ENCODE measurements at places on chromosomes 11 and 22.

GRCh38 chr11:78392854-78393253 is 24.8 kb downstream of the GAB2 start:
- no peak for DNase-seq

- no peak for DNase-seq
These were observed 117.4 kb upstream of the PARVA start for GRCh38 chr11:12259956-12260355.

GRCh38 chr11:131672191-131672590 is 301.8 kb downstream of the NTM start:
- no peak for DNase-seq

GRCh38 chr11:93603225-93604007 is 58.1 kb upstream of the CEP295 start:
- DNase-seq = no peak

DNA sequence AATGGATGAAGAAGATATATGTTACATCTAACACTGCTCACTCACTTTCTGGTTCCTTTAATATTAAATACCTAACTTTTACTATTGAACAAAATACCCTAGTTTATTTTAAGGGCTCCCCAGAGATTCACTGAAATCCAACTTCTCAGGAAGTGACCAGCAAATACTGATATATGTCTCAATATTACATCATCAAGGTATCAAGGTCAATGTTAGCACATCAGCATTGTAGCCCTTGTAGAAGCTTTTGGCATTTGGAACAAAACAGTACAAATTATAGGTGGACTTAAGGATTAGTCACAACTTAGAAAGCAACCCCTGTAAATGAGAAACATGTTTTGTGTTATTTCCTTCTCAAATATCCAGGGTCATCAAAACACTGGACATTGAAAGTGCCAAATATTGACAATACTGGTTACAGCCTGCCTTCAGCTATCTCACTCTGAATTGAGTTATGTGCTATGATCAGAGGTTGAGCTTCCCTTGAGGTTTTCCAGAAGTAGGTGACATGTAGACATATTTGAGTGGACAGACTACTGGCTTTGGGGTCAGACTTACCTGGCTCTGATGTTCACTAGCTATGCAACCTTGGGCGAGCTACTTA is 1.9 kb upstream of the ATL3 start:
- DNase-seq = no peak

DNA sequence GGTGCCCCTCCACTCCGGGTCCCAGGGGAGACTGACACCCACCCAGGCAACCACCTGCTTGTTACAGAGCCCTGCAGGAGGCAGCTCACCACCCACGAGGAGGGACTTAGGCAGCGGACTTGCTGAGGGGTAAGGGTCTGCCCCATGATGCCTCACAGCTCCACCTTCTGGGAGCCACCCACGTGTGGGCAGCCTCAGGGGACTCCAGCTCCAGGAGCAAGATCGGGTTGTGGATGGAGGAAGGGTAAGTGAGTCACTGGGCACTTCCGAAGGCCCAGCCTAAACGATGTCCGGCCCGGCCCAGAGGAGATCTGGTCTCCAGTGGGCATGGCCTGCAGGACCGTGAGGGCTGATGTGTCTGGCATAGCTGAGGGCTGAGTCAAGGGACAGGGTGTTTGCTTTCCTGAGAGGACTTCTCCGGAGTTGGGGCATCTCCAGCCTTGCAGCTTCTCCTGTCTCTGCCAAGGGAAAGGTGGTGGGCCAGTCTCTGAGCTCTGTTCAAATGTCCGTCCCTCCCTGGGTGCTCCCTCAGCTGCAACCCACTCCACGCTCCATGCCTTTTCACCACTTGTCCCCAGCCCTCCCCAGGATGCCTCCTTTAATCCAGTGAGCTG is 32.3 kb upstream of the P2RY2 start:
- DNase-seq = no peak

- no peak for DNase-seq
These were observed 59.2 kb upstream of the B3GAT1 start for GRCh38 chr11:134471087-134471715.

DNA sequence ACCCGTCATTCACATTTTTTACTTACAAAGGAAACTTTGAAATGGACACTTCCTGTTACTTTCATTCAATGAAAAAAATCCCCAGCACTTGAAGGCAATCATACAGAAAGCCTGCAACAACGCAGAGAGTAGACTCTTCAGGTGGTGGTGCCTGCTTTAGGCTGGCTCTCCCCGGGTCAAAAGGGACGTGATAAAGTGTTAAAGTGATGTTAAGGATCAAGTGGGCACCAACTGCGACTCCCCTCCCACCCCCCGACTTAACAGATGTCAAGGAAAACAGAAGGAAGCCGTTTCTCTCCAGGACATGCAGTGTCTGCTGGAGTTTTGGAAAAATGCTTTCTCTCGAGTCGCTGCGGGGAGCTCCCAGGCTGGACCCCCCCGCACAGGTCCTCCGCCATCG is 414 bp upstream of the PNPLA3 start:
- no peak for DNase-seq

GRCh38 chr11:26131406-26131805 is 200.5 kb upstream of the ANO3 start:
- DNase-seq = no peak

DNA sequence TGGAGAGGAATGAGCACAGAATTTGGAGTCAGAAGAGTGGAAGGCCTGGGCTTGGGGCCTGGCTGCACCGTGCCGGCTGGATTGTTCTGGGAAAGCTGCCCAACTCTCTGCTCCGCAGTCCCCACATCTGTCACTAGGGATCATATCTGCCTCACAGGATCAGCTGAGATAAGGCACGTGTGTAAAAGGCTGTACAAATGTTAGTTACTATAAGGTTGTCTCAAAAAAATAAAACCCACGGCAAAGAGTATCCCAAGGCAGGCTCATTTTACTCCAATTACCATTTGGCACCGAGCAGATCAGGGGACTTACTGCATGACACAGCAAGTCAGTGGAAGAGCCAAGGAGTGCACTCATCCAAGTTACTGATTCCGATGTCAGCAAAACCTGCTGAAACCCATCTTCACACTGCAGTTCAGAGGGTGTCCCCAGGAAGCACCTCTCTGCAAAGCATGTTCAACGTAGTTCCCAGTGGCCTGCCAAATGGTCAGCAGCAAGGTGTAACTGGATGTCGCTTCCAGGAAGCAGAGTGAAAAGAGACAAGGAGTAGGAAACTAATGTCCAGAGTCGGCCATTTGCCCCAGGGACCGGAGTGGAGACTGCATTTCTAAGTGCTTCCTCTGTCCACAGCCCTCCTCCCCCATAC is 18.1 kb upstream of the MRTFA start:
- peak; percentile 68 for DNase-seq

DNA sequence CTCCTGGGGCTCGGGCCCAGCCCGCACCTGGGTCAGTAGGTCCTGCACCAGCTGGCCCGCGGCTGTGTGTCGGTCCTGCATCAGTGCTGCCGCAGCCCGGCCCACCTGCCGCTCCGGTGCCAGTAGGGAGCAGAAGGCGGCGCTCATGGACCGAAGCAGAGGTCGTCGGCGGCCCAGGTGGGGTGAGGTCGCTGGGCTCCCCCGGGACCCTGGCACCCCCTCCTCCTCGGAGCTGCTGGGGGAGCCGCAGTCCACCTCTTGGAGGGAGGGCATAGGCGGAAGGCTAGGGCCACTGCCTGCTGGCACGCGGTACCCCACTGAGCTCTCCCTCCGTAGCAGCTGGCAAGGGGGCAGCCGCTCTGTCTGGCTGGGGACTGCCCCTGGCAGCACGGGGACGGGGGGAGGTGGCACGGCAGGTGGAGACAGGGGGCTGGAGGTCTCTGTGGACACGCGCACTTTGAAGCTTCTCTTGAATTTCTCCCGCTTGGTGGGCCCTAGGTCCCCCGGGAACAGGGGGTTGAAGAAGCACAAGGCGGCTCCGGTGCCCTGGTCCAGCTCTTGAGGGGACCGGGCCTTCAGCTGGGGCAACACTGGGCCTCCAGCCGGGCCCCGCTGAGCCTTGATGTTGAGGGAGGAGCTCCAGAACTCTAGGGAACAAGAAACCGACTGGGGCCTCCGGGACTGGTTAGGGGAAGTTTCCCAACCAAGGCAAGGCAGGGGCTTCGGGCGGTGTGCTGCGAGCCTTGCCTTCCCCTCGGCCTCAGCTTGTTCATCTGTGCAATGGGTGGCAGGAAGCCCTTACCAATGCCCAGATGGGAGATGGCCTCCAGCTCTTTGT is 1.4 kb downstream of the RIN1 start:
- DNase-seq = no peak

DNA sequence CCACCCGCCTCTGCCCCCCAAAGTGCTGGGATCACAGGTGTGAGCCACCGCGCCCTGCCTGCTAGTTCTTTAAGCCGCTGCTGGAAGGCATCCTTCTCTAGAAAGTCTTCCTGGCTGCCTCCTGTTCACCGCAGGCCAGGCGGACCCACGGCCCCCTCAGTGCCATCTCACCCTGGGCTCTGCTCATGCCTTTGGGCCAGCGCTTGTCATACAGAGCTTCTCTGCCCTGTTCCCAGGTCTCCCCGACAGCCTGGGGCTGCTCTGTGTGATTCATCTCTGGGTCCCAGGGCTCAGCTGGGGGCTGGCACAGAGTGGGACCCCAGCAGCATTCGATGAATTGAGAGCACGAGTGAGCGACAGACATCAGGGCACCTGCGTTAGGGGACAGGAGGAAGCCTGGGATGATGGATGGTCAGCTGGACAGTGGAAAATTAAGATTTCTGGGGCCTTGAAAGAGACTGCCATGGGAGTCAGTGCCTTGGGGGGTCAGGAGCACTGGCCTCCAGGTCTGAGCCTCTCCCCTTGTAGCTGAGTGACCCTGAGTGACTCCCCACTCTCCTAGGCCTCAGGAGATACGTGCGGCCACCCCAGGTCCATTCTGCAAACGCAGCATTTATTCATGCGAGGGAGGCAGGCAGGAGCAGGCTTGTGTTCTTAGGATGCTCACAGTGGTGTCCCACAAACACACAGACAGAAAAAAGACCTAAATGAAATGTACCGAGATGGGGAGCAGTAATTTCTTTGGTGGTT is 23.3 kb upstream of the PRR5 start:
- no peak for DNase-seq

GRCh38 chr11:19935507-19935906 is 222.9 kb downstream of the NAV2 start:
- no peak for DNase-seq

GRCh38 chr11:119375337-119376196 is 5.9 kb downstream of the USP2 start:
- DNase-seq = peak; percentile 85

DNA sequence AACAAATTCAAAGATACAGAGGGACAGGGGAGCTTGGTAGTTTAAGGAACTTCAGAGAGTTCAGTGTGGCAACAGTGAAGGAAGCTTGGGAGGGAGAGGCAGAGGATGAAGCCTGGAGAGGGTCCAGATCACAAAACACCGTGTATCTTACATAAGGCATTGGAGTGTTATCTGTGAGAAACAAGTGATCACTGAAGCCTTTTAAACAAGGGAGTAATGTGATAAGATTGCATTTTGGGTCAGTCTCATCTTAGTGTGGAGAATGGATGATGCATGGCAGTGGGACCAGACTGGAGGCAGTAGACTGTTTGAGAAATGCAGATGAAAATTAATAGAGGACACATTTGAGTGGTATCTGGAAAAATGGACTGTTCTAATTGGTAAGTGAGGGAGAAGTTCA is 79.4 kb downstream of the EXT2 start:
- no peak for DNase-seq

DNA sequence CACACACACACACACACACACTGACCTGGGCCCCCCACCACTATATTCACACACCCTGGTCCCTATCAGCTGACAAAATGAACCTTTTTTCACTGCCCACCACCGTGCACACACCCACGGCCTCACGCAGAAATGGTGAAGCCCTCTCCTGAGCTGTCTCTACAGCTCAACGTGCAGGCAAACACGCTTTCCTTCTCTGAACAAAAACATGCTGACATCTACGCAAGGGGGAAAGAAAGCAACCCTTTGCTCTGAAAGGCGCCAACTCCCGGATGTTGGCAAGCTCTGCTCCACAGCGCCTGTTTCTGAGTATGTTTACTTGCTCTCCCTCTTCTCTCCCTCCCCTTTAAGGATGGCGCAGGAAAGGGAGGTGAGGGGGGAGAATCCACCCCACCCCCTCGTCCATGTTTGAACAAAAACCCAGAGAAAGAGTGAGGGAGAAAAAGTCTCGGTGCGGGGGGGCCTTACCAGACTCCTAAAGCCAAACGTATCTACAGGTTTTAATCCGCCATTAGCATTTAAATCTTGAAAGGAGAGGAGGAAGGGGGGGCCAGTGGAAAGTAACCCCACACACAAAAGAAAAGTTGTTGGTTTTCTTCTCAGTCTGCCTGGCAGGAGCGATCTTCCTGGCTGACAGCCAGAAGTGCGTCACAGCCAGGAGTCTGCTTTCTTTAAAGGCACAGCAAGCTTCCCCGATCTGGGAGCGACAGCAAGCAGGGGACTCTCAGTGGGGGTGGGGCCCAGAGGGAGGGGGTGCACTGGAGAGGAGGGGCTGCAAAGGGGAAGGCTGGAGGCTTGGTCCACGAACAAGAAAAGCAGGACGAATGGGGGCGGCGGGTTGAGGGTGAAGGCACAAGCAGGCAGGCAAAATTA is 39.6 kb downstream of the NUMA1 start:
- DNase-seq = peak; percentile 97

DNA sequence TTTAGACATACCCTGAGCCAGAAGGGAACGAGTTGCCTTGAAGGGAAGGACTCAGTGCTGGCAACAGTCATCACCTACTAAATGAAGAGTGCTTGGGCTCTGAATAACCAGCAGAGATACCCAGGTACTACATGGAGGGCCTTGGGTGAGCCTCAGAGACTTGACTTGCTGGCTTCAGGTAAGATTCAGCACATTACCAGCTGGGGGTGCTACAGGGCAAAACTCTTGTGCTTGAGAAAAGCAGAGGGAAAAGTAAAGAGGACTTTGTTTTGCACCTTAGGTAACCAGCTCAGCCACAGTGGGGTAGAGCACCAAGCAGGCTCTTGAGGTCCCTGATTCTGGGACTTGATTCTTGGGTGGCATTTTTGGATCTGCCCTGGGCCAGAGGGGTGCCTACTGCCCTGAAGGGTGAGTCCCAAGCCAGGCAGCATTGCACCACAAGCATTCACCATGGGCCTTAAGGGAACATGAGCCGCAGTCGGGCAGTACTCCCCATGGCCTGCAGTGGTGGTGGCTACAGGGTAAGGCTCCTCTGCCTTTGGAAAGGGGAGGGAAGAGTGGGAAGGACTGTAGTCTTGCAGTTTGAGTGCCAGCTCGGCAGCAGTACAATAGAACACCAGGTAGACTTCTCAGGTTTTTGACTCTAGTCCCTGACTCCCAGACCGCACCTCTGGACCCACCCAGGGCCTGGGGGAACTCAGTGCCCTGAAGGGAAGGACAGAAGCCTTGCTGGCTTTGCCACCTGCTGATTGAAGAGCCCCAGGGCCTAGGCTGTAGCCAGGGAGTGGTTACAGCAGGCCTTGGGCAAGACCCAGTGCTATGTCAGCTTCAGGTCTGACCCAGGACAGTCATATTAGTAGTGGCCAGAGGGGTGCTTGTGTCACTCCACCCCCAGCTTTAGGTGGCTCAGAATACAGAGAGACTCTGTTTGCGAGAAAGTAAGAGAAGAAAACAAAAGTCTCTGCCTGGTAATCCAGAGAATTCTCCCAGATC is 22.7 kb upstream of the PLEKHA7 start:
- no peak for DNase-seq

DNA sequence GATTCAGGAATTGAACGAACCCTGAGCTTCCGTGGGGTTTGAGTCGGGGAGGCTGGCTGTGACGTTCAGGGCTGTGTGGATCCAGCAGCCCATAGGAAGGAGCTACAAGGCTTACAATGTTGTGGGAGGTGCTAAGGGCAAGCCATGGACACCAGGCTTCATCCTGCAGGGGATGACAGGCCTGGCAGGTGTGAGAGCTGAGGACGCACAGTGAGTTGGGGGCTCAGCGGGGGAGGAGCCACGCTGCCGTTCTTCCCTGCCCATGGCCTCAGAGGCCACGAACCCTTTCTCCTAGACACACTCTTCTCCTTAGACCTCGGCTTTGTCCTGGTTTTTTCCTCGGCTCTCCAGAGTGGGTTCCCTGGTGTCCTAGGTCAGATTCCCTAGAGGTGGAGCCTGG is 113.3 kb upstream of the SLC22A12 start:
- DNase-seq = no peak
